ENCODE measurements at places on chromosomes 6 and 20.

GRCh38 chr6:35158520-35158919 is 17.4 kb upstream of the TCP11 start:
- no peak for DNase-seq

DNA sequence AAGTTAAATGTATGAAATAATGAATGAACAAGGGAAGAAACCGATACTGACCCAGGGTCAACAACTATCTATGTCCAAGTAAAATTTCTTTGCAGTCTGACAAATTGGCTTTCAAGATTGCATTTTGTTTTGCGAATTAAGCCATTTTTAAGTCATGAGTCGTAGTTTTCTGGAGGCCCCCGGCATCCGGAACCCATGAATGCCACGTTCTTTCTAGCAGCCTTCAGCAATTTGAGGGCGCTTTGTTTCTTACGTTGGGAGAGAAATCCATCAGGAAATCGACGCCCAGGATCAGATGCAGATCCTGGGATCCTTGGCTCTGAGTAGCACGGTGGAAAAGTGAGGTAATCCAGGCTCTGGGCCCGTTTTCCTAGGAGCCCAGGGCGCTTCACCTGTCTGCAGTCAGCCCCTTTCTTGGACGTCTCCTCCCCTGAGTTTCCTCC is 309 bp upstream of the ABRACL start:
- DNase-seq = no peak

DNA sequence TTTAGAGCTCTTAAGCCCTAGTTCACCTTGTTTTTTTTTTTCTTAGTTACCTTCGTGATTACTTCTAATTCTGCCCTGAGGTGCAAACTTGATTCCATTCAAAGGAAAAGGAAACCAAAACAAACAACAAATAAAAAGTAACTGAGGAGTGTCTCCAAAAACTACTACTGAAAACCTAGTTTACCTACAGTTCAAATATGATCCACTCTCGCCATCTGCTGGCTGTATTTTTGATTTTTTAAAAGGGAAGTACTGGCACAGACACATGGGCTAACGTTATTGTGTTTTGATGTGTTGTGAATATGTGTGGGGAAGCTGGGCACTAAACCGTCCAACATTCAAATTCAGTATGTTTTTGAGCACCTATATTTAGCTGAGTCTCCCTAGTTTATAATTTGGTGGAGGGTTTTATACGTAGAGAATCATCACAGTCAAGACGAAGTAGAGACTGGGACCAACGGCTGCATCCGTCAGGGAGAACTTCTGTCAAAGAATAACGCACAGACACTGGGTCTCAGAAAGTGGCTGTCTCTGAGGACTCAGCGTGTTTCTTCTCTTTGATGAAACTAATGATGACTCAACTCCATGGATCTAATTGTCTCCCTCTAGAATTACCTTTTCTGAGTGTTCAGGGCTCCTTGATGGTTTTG is 373.5 kb upstream of the BTBD3 start:
- peak; percentile 71 for DNase-seq

DNA sequence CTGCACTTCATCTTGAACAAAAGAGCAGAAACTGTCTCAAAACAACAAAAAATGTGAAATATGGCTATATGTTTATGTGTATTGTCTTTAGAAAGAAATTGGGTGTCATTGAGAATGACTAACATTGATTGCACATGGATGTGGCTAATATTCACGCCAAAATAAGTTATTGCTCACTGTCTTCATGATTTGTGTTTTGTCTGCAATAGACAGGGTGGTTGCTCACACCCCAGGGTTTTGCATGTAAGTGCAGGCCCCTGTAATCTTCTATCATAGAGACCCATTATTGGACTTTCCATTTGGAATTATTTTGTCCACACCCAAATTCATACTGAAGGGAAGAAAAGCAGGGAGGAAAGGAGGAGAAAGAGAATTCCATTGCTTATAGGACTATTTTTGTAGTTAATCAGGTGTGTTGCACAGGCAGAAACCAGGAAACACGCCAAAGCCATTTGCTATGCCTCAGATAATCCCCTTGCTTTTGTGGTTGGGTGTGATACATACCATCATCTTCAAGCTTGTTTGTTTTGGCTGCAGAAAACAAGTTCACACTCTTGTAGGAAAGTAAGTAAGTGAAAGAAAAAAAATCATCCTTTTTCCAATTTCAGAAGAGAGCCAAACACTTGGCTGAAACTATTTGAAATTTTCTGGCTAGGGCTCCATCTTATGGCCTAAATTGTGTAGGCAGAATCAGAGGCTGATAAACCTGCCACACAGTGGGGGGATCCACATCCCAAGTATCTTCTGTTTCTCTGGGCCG is 214.1 kb downstream of the COL12A1 start:
- peak; percentile 60 for DNase-seq

- no peak for DNase-seq
Observed at GRCh38 chr6:106844930-106845329, 129.6 kb downstream of the CD24 start.

DNA sequence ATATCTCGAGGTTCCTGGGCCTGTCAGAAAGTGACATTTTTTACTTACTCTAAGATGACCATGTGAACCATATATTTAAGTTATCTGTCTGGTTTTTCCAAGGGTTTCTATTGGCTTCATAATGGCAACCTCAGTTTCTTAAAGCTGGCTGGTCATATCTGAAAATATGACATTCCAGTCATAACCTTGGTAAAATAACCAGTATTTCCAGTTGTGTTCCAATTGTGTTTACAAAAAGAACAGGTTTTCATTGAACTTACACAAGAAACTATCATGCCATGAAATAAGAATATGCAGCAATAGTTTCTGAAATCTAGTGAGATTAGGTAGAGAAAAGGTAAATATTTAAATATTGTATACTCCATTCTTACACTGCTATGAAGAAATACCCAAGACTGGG is 61.7 kb upstream of the HMGN3 start:
- no peak for DNase-seq

GRCh38 chr6:50843842-50844241 is 25.2 kb downstream of the TFAP2B start:
- DNase-seq = no peak

DNA sequence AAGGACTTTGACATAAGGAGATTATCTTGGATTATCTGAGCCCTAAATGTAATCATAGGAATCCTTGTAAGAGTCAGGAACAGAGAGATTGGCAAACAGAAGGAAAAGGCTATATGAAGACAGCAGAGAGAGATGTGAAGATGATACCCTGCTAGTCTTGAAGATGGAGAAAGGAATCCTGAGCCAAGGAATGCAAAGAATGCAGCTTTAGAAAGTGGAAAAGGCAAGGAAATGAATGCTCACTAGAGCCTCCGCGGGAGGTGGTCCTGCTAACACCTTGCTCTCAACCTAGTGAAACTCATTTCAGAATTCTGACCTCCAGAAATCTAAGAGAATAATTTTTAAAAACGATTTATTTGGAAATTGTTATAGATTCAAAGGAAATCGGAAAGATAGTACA is 117.1 kb downstream of the TBXT start:
- DNase-seq = no peak

DNA sequence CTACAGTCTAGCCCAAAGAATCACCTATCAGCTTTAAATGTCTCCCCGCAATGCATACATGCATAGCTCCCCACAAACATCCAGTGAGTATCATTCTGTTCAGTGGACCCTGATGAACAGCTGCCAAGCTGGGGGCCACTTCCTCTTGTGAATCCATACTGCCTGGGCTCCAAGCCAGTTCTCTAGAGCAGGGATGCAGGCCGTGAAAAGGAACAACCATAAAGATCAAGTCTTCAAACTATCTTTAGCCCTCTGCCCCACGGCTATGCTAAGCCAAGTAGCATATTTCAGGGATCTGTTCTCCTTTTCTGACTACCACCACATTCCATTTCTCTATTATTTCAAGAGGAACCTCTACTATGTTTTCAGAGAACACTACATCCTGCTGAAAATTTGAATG is 191.7 kb upstream of the BTBD3 start:
- DNase-seq = no peak

GRCh38 chr6:5151360-5151954 is 66.3 kb downstream of the PPP1R3G start:
- no peak for DNase-seq

- peak; percentile 5 for DNase-seq
Observed at GRCh38 chr6:103522045-103522444, 1337.7 kb downstream of the HACE1 start.

GRCh38 chr20:20446425-20447015 is 78.6 kb downstream of the INSM1 start:
- DNase-seq = no peak

- DNase-seq = no peak
Observed at GRCh38 chr6:33634161-33634727, 13.1 kb downstream of the ITPR3 start.

DNA sequence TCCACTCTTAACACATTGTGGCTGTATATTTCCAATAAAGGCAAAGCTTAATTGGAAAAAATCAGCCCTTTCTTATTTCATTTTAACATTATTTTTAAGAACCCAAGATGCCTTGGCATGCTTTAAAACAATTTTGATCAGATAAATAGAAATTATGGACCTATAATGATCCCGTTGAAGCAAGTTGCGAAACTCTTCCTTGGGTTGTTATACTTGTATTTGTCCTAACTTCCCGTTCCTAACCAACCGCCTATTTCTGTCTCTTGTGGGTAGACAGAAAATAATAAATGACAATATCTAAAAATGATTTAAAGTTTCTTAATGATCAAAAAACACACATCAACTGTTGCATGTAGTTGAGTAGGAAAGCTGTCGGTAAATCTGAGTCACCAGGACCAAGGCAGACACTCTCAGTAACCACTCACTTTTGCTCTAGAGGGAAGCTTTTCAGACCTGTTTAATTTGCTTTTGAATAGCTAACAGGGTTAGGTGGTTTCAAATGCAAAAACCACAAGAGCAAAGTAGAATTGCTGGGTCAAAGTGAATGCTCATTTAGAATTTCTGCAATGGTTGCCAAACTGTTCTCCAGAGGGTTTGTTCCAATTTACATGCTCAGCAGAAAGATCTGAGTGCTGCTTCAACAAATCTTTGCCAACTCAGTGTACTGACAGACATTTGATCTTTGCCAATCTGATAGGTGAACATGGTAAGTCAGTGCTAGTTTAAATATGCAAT is 34.2 kb upstream of the KCNK5 start:
- DNase-seq = peak; percentile 20

GRCh38 chr6:10434235-10434634 is 19.4 kb upstream of the TFAP2A start:
- DNase-seq = no peak

DNA sequence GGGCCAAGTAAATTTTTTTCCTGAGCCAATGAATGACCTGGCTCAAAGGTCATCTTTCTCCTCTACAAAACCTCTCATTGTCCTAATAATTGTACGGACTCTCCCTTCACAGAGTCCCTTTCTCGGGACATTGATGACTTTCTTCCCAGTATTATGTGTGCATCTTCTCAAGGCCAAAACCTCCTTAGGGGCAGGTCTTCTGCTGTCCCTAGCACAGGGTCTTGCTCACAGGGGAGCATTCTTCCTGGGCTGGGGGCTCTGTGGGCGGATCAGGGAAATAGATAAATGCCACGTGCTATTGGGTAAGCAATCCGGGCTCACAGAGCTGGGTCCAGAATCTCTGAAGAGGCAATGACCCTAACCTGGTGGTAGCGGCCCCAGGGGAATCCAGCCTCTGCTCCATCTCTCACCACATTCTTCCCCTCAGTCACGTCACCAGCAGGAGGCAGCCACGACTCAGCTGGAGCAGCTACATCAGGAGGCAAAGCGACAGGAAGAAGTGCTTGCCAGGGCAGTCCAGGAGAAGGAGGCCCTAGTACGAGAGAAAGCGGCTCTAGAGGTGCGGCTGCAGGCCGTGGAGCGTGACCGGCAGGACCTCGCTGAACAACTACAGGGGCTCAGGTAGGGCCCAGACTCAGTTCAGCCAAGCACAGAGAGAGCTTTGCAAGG is 23.5 kb downstream of the CEP250 start:
- DNase-seq = no peak

DNA sequence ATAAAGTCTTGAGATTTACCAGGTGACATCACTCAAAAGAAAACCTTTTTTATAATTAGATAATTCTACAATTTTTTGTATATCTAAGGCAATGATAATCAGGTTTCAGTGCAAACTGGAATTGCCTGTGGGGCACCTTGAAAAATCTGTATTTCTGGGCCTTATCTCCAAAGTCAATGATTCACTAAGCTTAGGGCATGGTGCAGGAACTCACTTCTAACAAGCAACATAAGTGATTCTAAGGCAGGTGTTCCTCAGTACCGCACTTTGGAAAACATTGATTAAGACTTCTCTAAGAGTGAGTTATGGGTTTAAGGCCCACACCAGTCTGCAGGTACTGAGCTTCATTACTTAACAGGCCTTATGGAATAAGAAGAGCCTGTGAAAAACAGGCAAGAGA is 115.3 kb downstream of the COL12A1 start:
- DNase-seq = no peak

GRCh38 chr6:14317387-14317970 is 199.9 kb downstream of the CD83 start:
- no peak for DNase-seq

- no peak for DNase-seq
Observed at GRCh38 chr20:49909499-49910339, 5.6 kb downstream of the SPATA2 start.

DNA sequence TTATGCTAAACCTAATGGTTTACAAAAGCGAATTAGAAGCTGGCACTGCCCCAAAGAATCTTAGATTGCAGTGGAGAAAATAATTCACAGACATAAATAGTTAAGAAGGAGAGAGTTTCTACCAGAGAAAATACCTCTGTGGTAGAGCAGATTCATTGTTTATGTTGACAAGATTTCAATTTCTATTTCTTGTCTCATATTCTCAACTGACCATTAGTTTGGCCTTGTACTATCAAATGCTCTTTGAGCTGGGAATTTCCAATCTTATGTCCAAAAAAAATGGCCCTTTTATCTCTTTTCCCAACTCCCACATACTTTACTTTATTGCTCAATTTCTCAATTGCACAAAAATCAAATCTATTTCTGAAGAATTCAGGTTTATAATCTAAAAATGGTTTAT is 804.1 kb upstream of the CITED2 start:
- no peak for DNase-seq

DNA sequence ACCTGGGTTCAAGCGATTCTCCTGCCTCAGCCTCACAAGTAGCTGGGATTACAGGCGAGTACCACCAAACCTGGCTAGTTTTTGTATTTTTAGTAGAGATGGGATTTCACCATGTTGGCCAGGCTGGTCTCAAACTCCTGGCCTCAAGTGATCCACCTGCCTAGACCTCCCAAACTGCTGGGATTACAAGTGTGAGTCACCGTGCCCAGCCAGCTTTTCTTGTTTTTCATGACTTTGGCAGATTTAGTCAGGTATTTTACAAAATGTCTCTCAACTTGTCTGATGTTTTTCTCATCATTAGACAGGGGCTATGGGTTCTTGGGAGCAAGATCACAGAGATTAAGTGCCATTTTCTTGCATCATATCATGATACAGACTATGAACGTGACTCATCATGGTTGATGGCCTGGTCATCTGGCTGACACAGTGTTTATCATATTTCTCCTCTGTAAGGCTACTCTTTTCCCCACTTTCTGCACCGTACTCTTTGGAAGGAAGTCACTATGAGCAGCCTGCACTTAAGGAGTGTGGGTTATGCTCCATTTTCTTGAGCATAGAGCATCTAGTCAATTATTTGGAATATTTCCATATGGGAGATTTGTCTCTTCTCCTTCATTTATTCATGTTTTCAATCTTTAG is 67.8 kb downstream of the RNF182 start:
- DNase-seq = peak; percentile 31

Measured in H4 (cell line).